ENCODE measurements at places on chromosomes 13 and 19. TPM values are rescaled to one million over a fixed set of nuclear protein-coding genes. Genes with fewer than 3 reads are reported as not detected.

DNA sequence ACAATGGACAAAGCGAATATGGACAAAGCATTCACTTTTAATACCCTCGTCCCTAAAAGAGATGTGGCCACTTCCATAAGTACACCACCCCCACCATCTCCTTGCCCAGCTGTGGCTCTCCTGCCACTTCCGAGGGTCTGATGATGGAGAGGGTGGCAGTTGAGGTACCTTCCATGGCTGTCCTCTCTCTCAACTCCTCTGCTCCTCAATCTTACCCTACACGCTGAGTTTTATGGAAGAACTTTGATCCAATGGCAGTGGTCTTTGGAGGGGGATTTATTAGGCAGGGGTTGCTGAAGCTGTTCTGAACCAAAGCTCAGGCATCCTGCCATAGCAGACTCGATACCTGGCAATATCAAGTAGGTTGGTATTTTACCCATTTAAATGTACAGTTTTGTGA, 413.0 kb downstream of the TSHZ3 start:
- H3K4me3 ChIP-seq, result no peak overlapping the region
- H3K36me3 ChIP-seq, result no peaks in the 10 kb centered on the region
- no peaks in the 10 kb centered on the region for H3K27me3 ChIP-seq
- DNase-seq, result no peak

- peaks cover 3% of the 10 kb centered on the region for H3K36me3 ChIP-seq
- H3K27ac ChIP-seq, result no peak overlapping the region
- DNase-seq, result no peak
- H3K4me3 ChIP-seq, result no peak overlapping the region
- H3K27me3 ChIP-seq, result peaks cover 50% of the 10 kb centered on the region
These were observed 17.8 kb upstream of the EMC10 start for GRCh38 chr19:50458396-50459066.

RGCC gene
- total RNA-seq, result 1.7 TPM

DNA sequence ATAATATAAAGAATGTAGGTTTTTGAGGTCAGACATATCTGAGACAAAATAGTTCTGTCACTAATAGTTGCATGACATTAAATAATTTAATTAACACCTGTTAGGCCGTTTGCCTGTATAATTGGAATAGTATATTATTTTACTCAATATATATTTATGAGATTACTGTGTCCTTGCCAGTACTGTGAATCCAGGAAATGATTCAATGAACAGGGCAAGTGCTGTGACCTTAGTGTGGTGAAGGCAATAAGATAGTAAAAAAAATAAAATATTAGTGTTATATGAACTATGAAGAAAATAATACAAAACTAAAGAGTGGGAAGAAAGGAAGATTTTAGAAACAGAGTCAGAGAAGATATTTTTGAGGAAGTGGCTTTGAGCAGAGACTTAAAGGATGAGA, 403.7 kb downstream of the PCDH9 start:
- H3K4me3 ChIP-seq, result no peak overlapping the region
- no peaks in the 10 kb centered on the region for H3K27me3 ChIP-seq
- H3K36me3 ChIP-seq, result no peaks in the 10 kb centered on the region
- no peaks in the 10 kb centered on the region for H3K4me1 ChIP-seq
- DNase-seq, result no peak

DNA sequence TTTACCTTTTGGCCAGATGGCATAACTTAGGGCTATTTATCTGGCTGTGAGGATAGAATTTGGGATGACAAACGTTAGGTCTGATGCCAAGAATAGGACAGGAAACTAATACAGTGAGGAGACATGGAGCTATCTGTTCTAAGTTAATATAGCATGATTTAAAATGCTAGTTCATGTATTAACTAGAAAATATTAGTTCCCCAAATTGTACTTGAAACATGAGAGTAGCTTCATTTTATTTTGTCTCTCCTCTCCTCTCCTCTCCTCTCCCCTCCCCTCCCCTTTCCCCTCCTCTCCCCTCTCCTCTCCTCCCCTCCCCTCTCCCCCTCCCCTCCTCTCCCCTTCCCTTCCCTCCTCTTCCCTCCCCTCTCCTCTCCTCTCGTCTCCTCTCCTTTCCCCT, 101.1 kb upstream of the MYO16 start:
- no peaks in the 10 kb centered on the region for H3K27me3 ChIP-seq
- DNase-seq, result no peak
- no peaks in the 10 kb centered on the region for H3K36me3 ChIP-seq
- no peak overlapping the region for H3K4me3 ChIP-seq

SRRM5 gene
- total RNA-seq, result 1.9 TPM

RPS19 gene
- 2,051 TPM for total RNA-seq

- H3K27ac ChIP-seq, result no peak overlapping the region
- H3K4me3 ChIP-seq, result no peak overlapping the region
- no peaks in the 10 kb centered on the region for H3K27me3 ChIP-seq
- DNase-seq, result no peak
- peaks cover 13% of the 10 kb centered on the region for H3K36me3 ChIP-seq
- H3K4me1 ChIP-seq, result peaks cover 8% of the 10 kb centered on the region
These were observed 660 bp downstream of the CIC start for GRCh38 chr19:42269478-42270345.

DNA sequence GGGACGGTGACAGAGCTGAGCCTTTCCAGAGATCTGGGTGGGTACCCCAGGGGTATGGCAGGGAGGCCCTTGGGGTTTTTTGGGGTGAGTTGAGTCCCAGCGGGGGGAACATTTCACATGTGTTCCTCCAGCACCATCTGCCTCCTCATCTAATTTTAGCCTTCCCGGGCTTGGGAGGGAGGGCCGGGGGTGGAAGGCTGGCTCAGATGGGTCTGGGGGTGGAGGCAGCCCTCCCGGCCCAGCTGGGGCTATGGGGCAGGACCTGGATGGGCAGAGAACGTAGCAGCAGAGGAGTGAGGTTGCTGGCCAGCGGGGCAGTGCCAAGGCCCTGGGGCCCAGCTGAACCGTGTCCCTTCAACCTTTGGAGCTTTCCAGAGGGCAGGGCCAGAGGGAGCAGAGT, 23.5 kb downstream of the ADGRL1 start:
- H3K27me3 ChIP-seq, result no peaks in the 10 kb centered on the region
- no peak overlapping the region for H3K27ac ChIP-seq
- no peak overlapping the region for H3K4me3 ChIP-seq
- no peak for DNase-seq
- H3K36me3 ChIP-seq, result no peaks in the 10 kb centered on the region
- no peaks in the 10 kb centered on the region for H3K4me1 ChIP-seq

DNA sequence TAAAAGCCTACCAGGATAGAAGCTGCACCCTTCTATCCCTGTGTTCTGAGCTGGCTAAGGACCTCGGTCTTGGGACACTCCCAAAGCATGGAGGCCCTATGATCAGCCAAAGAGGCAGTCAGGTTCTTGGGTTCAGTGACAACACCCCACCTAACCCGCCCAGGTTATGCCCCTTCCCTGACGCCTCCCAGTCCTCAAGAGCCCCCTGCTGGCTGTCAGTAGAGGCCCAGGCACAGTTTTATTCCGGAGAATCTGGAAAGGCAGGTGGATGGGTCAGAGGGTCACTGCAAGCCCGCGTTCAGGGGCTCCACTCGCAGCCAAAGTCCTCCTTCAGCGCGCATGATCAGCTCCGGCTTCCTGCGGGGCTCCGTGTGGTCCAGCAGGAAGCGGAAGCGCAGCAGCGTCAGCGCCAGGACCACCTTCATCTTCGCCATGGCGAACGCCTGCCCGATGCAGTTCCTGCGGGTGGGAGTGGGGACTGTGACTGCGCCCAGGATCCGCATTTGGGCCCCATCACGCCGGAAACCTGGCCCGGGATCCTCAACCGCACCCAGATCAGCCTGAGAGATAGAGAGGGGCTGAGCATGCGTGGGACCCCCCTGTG, 22.3 kb downstream of the OR10H3 start:
- peak overlapping the region; percentile 58 for H3K4me3 ChIP-seq
- no peak overlapping the region for H3K27ac ChIP-seq
- peaks cover 3% of the 10 kb centered on the region for H3K36me3 ChIP-seq
- H3K4me1 ChIP-seq, result peaks cover 7% of the 10 kb centered on the region

GRCh38 chr13:75789451-75790197, 153.5 kb downstream of the LMO7 start:
- no peaks in the 10 kb centered on the region for H3K27me3 ChIP-seq
- H3K27ac ChIP-seq, result no peak overlapping the region
- peaks cover 9% of the 10 kb centered on the region for H3K4me1 ChIP-seq
- peaks cover 12% of the 10 kb centered on the region for H3K36me3 ChIP-seq
- H3K4me3 ChIP-seq, result no peak overlapping the region
- no peak for DNase-seq

GRCh38 chr13:97369261-97369893, 64.6 kb upstream of the RAP2A start:
- DNase-seq, result no peak
- H3K27me3 ChIP-seq, result no peaks in the 10 kb centered on the region
- H3K4me3 ChIP-seq, result no peak overlapping the region
- H3K36me3 ChIP-seq, result peaks cover 10% of the 10 kb centered on the region
- H3K27ac ChIP-seq, result no peak overlapping the region
- H3K4me1 ChIP-seq, result no peaks in the 10 kb centered on the region

DNA sequence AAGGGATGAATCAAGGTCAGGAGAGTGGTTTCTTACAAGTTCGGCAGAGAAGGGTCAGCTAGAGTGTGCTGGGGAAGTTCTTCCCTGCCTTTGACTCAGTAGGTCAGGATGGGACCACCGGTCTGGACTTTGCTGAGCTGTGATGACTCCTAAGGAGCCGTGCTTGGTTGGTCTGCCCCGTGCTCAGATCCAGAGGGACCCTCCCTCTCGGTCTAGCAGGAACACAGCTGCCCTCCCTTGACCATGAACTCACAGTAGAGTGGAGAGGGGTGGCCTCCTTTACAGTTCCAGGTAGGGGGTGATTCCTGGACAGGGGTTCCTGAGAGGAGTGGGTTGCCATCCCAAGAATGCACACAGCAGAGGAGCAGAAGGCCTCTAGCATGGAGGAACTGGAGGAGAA, 4.3 kb downstream of the RPS19 start:
- H3K27ac ChIP-seq, result no peak overlapping the region
- no peaks in the 10 kb centered on the region for H3K27me3 ChIP-seq
- DNase-seq, result no peak

SLC6A16 gene
- not detected for total RNA-seq

DNA sequence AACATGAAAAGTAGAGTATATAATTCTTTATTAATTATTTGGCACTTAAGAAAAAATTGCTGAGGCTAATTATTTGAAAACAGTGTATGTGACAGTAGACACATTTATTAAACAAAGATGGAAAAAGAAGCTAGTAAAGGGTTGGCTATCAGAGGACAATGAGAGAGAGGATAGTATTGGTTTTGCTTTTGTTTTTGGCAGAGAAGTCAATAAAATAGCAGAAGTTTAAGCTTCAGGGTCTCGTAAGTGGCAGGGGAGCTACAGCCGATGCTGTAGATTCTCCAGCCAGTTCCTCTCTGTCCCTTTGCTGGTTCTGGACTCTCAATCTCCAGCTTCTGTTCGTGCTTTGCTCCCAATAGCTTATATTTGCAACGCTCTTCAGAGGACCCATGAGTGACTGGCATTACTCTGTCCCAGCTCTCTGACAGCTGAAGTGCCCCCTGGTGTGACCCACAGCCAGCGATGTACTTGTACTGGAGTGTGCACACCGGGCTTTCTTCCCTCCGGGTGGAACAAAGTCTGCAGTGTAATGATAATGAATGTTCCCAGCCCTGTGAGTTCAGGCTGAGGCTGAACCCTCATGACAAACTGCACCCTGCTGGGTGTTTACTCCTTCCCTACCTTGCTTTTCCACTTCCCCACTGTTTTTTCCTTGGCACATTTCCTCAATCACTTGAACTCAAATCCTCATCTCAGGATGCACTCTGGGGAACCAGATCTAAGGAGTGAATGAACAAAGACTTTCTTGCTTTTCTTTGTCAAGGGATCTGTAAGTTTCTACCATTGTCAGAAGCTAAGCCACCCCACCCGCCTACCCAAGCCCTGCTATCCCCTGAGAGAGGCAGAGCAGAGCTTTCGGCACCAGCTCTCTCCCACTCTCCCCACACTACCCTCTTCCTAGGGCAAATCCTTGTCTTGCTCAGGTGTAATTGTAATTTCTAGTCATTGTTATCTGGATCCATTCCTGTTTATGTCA, 254.8 kb downstream of the LHFPL6 start:
- H3K27me3 ChIP-seq, result no peaks in the 10 kb centered on the region
- H3K4me3 ChIP-seq, result no peak overlapping the region
- DNase-seq, result no peak
- no peaks in the 10 kb centered on the region for H3K36me3 ChIP-seq
- no peak overlapping the region for H3K27ac ChIP-seq

GPATCH1 gene
- total RNA-seq, result 17.0 TPM

DNA sequence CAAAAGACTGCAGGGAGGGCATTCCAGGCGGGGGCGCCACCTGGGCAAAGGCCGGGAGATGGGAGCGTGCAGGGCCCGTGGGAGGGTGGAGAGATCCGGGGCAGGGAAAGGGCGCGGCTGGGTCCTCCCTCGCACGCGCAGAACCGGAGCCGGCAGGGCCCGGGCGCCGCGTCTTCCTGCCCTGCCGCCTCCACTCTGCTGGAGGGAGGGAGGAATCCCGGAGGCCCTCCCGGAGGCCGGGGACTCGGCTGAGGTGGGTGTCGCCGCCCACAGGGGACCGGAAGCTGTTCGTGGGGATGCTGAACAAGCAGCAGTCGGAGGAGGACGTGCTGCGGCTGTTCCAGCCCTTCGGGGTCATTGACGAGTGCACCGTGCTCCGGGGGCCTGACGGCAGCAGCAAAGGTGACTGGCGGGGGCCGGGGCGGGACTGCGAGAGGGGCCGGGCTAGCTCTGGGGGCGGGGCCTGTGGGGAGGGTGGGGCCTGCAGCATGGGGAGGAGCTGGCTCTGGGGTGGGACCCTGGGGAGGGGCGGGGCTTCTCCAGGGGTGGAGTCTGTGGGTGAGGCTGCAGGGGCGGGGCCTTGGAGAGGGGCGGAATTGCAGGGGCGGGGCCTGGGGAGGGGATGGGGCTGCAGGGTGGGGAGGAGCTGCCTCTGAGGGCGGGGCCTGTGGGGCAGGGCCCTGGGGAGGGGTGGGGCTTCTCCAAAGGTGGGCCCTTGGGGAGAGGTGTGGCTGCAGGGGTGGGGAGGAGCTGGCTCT, 51.3 kb downstream of the CELF5 start:
- H3K27me3 ChIP-seq, result peaks cover 81% of the 10 kb centered on the region
- no peaks in the 10 kb centered on the region for H3K36me3 ChIP-seq
- H3K4me1 ChIP-seq, result peaks cover 7% of the 10 kb centered on the region
- no peak overlapping the region for H3K27ac ChIP-seq

GRCh38 chr13:37488726-37489125, 109.8 kb downstream of the POSTN start:
- H3K36me3 ChIP-seq, result no peaks in the 10 kb centered on the region
- no peak for DNase-seq
- H3K27ac ChIP-seq, result no peak overlapping the region
- H3K27me3 ChIP-seq, result no peaks in the 10 kb centered on the region

DNA sequence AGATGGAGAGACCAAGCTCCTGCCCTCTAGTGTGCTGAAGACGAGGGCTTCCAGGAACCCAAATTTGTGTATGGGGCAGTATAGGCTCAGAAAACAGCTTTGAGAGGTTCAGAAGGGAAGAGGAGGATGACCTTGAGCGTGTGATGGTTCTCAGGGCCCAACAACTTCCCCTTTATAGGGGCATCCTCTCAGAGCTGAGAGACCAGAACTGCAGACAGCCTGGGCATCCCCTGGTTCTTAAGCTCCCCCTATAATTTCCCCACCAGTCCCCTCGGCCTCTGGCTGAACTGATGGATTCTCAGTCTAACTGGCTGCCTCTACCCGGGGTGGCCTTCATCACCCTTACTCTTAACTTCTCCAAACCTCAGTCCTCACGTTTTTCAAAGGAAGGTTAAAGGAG, 167.5 kb downstream of the URI1 start:
- H3K4me3 ChIP-seq, result no peak overlapping the region
- no peak overlapping the region for H3K27ac ChIP-seq
- H3K27me3 ChIP-seq, result peaks cover 31% of the 10 kb centered on the region
- no peak for DNase-seq

ZFP82 gene
- not detected for total RNA-seq

GRCh38 chr19:10552510-10553053, 8.9 kb downstream of the ATG4D start:
- H3K27me3 ChIP-seq, result no peaks in the 10 kb centered on the region
- H3K4me3 ChIP-seq, result no peak overlapping the region
- H3K27ac ChIP-seq, result no peak overlapping the region

S1PR2 gene
- total RNA-seq, result 5.3 TPM
